Activated gamma-delta T cell (primary cell): ENCODE measurements at places on chromosomes 5 and 9.

- DNase-seq = no peak
Observed at GRCh38 chr5:162593881-162594280, 526.3 kb downstream of the GABRG2 start.

DNA sequence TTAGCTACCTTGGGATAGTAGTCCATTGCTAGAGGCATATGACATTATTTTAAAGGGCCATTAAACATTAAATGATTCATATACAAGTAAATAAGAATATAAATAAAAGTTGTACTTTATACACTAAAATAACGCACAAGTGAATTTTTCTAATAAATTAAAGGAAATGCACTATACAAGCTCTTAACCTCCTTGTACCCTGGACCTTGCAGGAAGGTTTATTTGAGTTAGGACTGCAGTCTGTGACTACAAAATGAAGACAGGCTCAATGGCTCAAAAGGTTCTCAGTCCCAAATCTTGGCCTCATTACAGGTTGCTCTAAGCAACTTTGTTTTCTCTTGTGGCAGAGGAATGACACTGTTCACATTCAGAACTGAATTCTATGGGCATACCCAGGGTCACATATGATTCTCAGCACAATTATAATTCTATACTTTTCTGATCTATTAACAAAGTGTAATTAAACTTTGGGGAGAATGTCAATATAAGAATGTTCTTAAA lies 34.4 kb downstream of the FEM1C start:
- DNase-seq = no peak

DNA sequence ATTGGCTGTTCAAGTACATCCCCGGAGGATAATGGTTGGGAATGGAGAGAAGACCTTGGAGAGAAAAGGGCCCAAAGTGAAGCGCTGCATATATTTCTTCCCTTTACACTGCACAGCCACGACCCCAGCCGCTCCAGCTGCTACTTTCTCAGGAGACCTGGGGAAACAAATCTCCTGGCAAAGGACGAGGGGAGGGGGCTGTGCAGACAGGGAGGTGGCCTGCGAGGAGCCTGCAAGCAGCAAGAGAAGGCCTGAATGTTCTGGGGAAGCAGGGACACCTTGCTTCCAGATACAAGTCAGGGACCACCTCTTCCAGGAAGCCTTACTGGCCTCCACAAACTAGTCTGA lies 739 bp upstream of the PDLIM4 start:
- no peak for DNase-seq

DNA sequence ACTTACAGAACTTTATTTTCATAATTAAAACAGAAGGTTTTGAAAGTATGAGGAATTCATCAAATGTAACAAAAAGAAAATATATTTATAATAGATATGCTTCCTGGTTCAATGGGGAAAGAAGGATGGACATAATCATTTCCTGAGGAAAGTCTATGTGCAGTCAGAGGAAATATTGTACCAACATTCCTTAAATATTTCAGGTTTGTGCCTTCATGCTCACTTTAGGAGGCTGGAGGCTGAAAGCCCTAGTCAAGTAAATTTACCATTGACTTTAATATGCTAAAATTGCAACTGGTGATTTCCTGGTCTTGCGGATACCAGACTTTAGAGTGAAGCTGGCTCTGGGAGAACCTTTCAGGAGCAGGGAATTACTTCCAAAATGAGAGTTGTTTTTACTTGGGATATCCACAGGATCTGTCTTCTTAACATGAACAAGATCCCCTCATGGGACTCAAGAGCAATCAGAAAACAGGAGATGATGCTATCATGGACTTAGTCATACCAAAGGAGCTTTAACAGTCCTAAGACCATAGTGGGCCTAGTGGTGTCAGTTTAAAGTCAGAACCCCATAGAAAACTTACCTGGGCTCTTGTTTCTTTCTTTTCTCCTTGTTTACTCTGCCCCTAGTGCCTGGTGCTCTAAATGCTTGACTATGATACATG lies 762.8 kb upstream of the GRAMD2B start:
- DNase-seq = no peak

- no peak for DNase-seq
Observed at GRCh38 chr5:17204133-17204489, 13.3 kb upstream of the BASP1 start.

- no peak for DNase-seq
Observed at GRCh38 chr5:82319192-82319591, 41.0 kb upstream of the RPS23 start.

DNA sequence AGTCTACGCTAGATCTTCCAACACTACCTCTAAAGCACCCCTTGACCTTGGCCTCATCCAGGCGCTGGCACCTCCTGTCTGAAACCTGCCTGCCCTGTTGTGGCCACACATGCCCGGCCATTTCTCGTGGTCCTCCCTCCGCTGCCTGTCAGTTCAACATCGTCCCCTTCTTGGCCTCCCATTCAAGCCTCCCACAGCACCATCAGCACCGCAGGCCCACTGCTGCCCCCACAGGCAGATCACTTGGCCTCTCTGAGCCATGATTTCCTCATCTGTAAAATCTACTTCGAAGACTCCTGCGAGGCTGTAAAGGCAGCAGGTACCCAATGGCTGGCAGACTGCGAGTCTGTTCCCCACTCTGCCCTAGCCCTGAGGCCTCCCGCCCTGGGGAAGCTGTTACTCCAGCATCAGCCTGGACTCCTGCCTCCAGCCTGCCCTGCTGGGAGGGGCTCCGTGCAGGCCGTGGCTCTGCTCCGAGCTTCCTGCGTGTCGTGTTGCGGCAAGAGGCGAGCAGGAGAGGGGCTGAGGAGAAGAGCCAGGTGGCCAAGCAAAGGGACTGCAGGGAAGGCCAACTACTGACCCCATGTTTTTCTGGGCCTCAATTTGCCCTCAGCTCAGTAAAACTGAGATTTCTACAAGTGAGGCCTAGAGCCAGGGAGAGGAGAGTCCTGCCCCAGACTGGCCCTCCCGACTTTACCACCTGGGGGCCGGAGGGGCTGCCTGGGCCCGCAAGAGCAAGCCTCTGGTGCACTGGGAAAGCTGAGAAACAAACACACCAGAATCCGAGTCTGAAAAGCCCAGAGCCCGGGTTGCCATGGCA lies 70.5 kb upstream of the LRRTM2 start:
- no peak for DNase-seq

GRCh38 chr5:35644543-35644942 lies 26.9 kb downstream of the SPEF2 start:
- DNase-seq = no peak

- no peak for DNase-seq
Observed at GRCh38 chr5:135193213-135194125, 159.4 kb upstream of the PITX1 start.

DNA sequence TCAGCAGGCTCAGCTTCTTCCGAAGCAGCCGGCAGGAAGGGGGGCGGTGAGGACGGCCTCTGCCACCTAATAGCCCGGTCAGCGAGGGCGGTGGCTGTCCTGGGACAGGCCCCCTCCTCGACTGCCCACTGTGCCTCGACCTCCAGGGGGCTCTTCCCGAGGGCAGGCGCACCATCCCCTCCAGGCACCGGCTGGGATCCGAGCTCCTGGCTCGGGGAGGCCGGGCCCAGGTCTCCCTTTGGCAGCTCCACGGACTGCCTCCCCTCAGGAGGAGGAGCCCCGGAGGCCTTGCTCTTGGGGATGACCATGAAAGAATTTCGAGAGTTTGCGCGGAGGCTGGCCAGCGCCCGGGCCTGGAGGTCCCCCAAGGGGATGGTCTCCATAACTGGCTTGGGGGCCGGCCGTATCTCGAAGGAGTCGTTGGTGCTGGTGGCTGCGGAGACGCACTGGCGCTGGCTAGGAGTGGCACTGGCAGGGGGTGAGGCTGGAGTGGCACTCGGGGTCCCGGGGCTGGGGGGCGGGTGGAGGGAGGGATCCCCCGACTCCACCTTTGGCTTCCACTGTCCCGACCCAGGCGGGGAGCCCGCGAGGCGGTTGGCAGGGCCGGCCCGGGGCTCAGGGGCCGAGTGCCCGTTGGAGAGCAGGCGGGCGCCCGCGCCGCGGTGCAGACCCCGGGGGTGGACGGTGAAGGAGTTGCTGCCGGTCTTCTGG lies 975 bp downstream of the TPRN start:
- no peak for DNase-seq

DNA sequence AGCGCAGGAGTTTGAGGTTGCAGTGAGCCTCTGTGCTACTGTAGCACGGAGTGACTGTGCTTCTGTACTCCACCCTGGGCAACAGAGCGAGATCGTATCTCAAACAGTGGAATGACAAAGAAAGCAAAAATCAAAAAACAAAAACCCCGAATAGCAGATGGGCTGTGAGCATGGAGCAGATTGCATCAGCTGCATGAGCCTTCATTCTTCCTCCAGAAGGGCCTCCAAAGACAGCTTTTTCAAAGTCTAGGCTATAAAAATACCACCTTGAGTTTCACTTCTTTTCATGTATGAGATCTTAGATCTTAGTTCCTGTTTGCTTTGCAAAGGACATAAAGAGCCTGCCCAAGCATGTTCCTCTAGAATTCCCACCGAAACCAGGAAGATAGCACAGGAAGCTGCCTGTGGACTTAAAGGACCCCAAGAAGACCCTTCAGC lies 15.0 kb upstream of the HSPB3 start:
- no peak for DNase-seq

DNA sequence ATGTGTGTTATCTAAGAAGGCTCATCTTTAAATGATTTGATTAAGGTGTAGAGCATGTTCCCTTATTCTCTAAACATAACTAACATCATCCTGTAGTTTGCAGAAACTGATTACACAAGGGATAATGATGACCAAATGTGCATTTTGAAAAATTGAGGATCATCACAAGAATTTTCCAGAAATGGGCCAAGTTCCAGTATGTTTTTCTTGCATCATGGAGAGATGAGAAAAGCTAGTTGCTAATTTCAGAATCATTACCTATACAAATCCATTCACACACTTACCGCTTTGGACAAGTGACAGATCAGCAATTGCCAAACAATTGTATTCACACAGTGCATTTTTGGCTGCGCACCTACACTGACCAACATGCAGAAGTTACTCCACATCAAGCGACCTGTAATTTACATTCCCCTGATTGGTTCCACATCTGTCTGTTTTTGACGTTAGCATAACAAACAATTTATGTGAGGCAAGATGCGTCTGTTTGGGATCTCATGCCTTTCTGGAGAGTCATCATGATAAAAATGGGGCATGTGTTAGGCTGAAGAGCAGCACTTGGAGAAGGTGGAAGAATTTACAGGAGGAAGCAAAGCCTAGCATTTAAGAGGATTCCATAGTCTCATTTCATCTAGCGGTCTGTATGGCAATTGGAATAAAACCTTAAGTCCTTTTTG lies 2.8 kb upstream of the BNC2 start:
- no peak for DNase-seq

GRCh38 chr9:136848393-136849037 lies 694 bp upstream of the PHPT1 start:
- DNase-seq = no peak

- no peak for DNase-seq
Observed at GRCh38 chr5:178461004-178461730, 129.0 kb downstream of the COL23A1 start.

DNA sequence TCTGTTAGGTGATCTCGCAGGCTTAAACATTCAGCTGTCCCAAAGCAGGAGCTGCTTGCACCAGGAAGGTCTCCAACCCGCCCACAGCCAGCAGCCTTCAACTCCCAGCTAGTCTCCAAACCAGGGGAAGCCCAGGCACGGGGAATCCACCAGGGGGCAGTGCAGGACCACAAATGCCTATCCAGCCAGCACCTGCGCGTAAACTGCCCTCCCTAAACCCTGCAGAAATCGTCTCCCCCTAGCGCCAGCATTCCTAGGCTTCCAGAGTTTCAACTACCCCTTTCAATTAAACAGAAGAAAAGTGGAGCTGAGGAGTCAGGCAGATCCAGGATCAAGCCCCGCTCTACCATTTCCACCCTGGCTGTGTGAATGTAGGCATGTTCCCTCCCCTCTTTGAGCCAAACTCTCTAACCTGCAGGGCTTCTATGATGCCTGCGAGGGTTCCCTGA lies 72.0 kb downstream of the HRH2 start:
- peak; percentile 43 for DNase-seq

DNA sequence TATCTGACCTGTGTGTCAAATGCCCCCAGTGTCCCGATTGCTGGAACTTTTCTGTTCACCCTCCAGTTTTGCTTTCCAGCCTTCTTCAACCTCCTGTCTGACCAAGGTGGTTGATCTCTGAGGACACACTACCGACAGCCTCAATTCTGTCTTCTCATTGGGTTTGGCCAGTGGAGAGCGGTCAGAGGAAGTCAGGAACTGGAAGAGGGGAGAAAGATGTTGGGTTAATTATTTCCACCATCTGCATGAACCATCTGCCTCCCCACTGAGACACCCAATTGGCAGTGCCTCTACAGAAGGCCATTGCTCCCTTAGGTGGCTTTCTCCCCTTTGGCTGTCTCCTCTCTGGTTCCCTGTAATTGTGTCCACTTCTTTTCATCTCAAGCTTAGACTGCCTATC lies 154.3 kb upstream of the RAI14 start:
- no peak for DNase-seq

GRCh38 chr9:95533996-95534680 lies 17.4 kb upstream of the PTCH1 start:
- DNase-seq = no peak

DNA sequence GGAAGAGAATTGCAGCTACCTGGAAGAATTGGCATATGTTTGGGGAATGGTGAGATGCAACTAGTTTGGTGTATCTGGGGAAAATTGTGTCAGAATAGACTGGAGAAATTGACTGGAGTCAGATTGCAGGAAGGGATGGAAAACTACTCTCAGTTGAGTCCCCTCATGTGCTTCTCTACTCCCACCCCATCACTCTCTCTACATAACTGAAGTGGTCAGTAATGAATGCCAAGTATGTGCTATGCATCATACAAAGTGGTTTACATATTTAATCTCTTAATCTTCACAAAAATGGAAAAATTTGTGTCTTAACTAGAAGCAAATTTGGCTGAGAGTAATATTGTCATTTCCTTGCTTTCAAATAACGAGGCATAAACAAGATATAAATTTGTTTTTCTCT lies 146.4 kb upstream of the TNC start:
- no peak for DNase-seq

- DNase-seq = no peak
Observed at GRCh38 chr5:858726-859125, 7.9 kb upstream of the ZDHHC11 start.

- no peak for DNase-seq
Observed at GRCh38 chr5:80629281-80629680, 25.2 kb upstream of the MSH3 start.

GRCh38 chr5:134240421-134240962 lies 14.6 kb upstream of the PPP2CA start:
- DNase-seq = no peak

- DNase-seq = no peak
Observed at GRCh38 chr5:113427871-113428574, 6.8 kb downstream of the TSSK1B start.

GRCh38 chr5:82721087-82721410 lies 356.1 kb downstream of the TMEM167A start:
- DNase-seq = no peak

DNA sequence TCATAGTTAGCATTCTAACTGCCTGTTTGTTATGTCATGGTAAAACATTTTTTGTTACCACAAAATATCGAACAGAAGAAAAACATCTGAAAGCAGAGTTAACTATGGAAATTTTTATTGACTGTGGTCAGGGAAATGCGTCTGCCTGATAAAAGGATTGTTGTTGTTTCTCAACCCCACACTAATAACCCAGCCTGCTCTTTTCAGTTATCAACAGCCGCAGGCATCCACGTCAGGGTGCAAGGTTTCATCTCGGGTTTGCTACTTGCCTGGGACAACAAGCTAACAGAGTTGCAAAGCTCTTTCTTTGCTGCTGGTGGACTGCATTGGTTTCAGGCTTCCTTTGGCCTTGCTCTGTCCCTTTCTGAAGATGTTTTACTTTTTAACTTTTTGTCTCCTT lies 969.2 kb downstream of the CDH18 start:
- DNase-seq = no peak
